ENCODE measurements at places on chromosomes 1 and 21.
A peak's percentile ranks its signal among the peaks of the same experiment; 100 is the strongest.

DNA sequence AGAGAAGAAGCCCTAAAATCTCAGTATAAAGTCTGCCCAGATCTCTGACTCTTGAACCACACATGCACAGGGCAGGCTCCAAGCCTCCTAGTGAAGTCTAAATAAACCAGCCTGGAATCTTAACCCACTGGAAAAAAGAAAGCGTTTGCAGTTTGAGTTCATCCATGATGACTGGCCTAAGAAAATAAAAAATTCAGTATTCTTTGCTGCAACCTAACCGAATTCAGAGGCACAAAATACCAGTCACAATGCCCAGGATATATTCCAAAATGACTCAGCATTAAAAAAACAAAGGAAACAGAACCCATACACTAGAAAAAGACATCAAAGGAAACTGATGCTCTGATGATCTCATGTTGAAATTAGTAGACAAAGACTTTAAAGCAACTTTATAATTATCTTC lies 269.2 kb downstream of the SDCCAG8 start:
- no peak for DNase-seq

- no peak for DNase-seq
Measured at GRCh38 chr1:34730485-34730884, 24.4 kb upstream of the GJB5 start.

DNA sequence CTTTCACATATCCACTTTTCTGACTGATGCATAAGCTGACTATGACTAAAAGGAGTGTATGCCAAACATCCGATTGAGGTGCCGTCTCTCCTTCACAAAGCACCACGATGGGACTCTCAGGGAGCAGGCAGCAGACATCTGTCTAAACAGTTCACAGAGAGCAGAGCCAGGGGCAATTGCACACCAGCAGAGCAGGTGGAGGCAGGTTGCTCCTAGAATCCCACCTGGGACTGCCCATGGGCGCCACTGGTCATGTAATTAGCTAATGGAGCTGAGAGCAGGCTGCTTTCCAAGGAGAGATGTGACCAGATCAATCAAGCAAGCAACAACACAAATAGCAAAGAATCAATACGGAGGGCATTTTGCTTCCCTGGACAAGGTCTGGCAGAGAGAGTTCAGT lies 30.5 kb upstream of the COA6 start:
- DNase-seq, result no peak

- peak; percentile 55 for DNase-seq
Measured at GRCh38 chr21:31218830-31219608, 125.0 kb downstream of the TIAM1 start.

GRCh38 chr1:33030575-33030974 lies 6.1 kb downstream of the AK2 start:
- no peak for DNase-seq

DNA sequence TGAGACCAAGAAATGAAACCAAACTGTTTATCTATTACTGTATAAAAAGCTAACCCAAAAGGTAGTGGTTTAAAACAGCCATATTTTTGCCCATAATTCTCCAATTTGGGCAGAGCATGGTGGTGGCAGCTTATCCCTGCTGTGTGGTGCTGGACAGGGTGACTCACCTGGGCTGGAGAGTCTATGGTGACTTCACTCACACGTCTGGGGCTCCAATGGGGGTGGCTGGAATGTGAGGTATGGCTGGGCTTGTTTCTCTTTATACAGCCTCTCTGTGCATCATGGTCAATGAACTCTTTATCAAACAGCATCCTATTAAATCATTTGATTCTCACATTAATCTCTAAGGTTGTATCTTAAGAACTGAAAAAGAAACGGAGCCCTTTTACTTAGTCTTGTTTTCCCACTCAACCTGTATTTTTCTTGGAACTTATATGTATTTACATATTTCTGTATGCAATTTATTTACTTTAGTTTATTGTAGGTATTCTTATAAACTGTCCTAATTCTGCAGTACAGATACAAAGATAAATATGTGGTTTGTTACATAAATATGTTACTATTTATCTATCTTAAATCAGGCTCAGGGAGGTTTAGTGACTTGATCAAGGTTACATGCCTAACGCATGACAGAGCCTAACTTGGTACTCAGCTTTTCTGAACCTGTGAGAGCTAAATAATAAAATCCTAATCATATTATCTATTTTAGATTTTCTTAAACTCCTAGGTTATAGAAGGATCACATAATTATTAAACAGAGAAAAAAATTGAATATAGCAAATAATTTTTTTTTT lies 37.5 kb upstream of the WLS start:
- DNase-seq, result no peak

DNA sequence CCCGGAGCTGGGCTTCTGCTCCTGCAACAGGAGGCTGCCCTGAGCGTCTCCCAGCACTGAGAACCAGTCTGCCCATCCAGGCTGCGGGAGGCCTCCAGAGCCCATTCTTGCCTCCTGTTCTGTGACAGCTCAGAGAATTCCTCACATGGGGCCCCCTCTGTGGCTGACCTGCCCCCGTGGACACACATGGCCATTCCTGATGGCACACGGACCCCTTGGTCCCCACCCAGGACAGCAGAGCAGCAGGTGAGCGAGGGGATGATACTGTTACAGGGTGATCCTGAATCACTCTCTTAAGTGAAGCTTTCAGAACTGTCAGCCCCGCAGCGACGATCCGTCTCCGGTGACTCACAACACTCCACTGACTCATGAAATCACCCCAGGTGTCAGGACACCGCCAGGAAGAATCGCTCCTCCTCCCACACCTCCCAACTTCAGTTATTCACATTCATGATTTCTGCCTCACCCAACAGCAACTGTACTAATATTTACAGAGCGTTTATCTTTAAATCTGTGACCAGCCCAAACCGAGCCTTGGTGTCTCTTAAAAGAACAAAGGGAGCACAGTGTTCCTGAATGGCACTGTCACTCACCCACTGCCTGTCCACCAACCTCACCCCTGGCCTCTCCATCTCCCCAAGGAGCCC lies 22.5 kb downstream of the CHD5 start:
- DNase-seq, result no peak

GRCh38 chr1:19311931-19312781 lies at the start of the genes AKR7A2 and SLC66A1:
TSS of gene AKR7A2 (minus strand) at chr1:19312144. CDS start at chr1:19312124, 20 bp downstream.
TSS of gene SLC66A1 (plus strand) at chr1:19312326. CDS start at chr1:19317678, 5,352 bp downstream.
- peak; percentile 86 for DNase-seq

All from uterus (tissue), 4 donors.